Hematopoietic multipotent progenitor cell treated with erythropoietin and hydrocortisone succinate and interleukin-3 and kit ligand, for 4 days (in vitro differentiated cells): ENCODE measurements at places on chromosomes 13 and 19.

- no peak for DNase-seq
Measured at GRCh38 chr19:1747285-1748114, 5.8 kb upstream of the ONECUT3 start.

GRCh38 chr19:13974073-13974472 is 21.8 kb downstream of the DCAF15 start:
- no peak for DNase-seq

DNA sequence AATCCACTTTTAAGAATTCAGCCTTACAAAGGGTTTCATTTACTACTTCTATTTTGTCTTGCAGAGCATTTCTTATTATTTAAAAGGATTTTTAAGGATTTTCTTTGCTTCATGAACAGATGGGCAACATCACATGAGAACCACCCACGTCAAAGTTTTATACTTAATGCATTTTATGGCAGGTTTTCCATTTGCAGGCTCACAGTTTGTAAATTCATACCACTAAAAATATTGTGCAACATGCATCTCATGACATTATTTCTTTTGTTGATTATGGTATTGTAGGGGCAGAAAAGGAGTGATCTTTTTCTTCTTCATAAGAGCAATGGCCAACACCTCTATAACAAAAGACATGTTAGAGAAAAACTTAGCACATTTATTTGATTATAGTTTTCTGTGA is 554.0 kb upstream of the SPRY2 start:
- DNase-seq = no peak

DNA sequence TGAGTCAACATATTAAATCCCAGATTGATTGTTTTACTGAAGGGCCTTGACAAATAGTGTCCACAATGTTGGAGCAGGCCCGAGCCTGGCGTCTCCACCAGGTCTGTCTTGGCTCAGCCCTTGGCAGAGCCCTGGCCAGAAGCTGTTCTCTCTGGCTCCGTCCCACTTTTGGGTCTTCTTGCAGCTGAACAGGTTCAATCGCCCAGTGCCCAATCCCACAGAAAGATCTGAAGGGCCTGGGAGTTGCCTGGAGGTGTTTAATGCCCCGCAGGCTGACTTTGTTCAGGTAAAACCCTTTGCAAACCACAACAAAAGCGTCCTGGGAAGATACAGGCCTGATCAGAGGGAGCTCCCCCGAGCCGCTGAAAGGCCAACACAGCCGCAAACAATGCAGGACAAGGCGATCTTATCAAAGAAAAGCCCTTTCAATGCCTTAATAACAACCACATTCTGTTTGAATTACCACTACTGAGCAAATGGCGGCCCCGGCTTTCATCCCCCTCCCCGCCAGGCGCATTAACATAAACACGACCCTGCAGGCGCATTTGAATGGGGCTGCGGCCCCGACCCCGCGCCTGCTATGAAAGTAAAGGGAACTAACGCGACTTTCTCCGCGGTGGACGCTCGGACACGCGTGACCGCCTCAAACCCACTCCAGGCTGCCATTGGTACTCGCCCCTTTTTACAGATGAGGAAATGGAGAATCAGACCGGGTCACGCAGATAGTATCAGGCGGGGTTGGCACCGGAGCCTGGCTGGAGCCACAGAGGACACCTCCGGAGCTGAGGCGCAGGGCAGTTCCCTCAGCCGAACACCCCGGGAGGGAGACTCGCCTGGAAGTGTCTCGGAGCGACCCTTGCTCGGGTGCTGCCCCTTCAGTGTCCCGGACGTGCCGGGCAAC is 3.1 kb downstream of the CDX2 start:
- no peak for DNase-seq

GRCh38 chr13:25752957-25753551 is 298.8 kb downstream of the SHISA2 start:
- peak; percentile 90 for DNase-seq

- no peak for DNase-seq
Measured at GRCh38 chr13:111359237-111359915, 38.9 kb downstream of the TEX29 start.

DNA sequence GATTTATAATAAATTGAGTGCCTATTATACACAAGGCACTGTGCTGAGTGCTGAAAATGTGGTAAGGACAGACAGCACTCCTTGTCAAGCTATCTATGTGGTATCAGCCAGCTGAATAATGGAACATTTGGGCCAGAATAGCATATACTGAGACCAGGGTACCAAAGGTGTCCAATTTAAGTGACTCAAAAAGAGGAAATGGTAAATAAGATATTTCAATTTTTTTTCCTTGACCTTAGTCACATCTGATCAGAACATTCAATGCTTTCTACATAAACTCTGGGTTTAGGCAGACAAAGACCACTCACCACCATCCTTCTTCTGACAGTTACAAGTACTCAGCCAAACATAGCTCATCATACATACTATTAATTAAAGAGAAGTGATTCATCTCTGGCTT is 43.2 kb downstream of the RCBTB2 start:
- DNase-seq = no peak

DNA sequence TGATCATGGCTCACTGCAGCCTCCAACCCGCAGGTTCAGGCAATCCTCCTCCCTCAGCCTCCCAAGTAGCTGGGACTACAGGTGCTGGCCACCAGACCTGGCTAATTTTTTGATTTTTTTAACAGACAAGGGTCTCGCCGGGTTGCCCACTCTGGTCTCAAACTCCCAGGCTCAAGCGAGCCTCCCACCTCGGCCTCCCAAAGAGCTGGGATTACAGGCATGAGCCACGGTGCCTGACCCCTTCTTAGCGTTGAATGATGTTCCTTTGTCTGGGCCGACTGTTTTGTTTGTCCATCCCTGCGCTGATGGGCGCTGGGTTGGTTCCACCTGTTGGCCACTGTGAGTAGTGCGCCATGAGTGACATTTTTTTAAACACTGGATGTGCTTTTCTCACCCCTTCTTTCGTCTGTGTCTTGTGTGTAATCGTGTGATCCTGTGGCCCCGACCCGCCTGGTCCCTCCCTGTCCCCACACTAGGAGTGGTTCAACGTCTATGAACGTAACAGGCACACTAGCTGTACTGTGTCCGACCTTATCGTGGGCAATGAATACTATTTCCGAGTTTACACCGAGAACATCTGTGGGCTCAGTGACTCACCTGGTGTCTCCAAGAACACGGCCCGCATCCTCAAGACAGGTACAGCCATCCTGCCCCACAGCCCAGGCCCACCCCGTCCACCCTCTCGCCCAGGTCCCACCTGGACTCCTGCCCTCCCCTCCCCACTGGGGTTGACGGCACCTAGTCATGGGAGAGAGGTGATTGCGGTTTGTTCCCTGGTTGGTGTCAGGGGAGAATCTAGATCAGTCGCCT is 15.0 kb upstream of the EMC10 start:
- peak; percentile 84 for DNase-seq

GRCh38 chr13:26821672-26822071 is 61.1 kb upstream of the GPR12 start:
- peak; percentile 68 for DNase-seq

DNA sequence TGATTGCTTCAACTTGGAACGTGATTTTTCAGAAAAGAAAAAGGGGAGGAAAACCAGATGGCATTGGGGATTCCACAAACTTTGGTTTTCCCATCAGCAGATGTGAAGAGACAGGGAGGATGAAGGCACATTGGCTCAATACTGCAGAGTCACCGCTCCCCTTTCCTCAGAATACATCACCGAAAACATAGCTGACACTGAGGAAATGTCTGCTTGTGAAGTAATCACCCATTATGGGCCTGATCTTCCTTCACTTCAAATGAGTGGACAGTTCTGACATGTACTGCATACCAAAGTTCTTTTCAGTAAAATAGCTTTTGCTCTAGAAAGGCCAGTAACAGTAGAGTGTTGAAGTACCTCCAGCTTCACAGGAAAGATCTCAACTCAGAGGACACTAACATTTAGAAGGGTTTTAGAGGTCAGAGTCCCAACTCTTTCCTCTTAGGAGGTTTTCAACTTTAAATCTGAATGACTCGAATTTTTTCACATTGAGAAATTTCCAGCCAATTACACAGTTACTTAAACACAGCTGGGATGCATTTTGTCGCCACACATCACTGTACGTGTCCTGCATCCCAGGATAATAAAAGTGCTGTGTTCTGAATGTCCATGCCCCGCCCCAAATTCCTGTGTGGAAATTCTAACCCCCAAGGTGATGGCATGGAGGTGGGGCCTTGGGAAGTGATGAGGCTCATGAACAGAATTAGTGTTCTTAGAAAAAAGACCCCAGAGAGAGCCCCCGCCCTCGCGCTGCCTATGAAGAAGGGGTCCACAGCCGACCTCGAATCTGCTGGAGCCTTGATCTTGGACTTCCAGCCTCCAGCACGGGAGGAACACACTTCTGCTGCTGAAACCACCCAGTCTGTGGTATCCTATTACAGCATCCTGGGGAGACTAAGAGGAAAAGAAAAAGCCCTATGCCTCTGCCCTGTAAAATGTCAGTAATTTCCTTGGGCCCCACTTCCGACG is 77.7 kb downstream of the COL4A1 start:
- no peak for DNase-seq

DNA sequence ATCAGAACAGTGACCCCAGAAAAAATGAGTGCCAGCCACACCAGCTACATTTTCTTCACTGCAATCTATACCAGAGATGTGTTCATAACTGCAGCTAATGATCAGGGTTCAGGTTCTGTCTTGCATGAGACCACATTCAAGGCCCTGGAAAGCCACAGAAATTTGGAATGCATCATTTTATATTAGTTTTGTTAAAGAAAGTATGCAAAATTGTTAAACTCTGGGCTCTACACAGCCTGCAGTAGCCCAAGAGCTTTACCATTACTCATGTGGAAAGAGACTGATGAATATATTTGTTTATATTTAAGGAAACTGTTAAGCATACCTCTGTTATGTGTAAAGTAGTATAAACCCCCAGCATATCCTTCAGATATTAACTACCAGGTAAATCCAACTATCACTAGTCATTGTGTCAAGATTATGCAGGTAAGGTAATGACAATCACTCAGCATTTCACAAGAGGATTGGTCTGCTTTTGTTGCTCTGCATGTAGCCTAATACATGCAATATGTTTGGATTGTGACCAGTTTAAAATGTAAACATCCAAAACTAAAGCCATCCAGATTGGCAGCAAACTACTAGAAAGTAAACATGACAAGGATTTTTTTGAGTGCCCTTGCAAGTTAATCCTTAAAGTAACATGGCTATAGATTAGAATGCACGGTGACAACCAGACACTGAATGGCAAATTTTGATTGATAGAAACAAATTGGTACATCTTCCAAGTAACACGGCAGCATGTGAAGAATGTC is 429.1 kb upstream of the ARGLU1 start:
- no peak for DNase-seq

GRCh38 chr19:7619671-7620441 is 9.5 kb downstream of the XAB2 start:
- no peak for DNase-seq

- no peak for DNase-seq
Measured at GRCh38 chr13:75186379-75186778, 295.6 kb downstream of the TBC1D4 start.

DNA sequence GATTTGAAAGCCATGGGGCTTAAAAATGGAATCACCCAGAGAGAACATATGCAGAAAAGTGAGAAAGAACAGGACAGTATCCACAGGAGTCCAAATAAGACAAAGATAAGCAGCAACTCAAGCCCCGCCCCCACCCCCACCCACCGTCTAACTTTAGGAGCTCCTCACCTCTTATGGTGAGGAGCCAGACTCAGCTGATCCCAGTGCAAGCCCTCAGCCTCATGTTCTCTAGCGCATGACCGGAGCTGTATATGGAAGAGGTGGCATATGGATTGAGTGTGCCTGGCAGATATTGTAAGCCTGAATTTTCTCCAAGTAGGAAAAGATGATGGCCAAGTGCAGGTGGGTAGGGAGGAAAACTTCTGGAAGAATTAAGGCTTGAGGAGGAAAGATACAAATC is 36.4 kb upstream of the DCT start:
- DNase-seq = no peak

GRCh38 chr13:111872475-111873150 is 194.3 kb upstream of the SOX1 start:
- no peak for DNase-seq

DNA sequence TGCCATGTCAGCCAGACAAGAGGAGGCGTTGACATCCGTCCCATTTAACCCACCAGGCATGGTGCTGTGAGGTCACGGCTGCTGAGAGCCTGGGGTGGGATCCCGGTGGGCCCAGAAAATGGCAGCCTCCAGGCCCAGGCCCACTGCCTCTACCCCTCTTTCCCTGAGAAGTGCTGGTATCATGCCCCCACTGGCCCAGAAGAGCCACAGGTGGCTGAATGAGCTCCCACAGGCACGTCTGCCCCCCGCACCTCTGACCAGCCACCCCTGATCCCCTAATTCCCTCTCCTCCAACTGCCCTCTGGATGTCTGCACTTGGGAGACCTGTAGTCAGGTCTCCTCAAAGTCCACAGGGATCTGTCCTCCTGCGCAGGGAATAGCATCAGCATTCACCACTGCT is 37.3 kb upstream of the KCTD15 start:
- no peak for DNase-seq

DNA sequence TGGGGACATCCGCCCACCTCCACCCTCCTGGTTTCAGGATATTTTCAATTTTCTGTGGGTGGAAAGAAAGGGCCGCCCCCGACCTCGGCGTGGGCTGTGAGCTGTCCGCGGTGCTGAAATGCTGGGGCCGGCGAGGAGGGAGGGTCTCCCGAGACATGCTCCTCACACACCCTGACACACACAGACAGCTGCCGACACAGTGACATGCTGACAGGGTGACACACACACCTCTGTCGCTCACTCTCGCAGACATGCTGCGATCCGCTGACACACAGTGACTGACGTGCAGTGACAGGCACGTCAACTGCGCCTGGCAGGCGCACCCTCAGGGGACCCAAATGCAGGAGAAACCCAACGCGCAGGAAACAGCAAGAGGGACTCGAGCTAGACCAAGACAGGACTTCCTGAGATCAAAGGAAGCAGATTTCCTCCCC is 25.1 kb upstream of the MEIS3 start:
- peak; percentile 32 for DNase-seq

- DNase-seq = no peak
Measured at GRCh38 chr13:111283457-111283856, 37.0 kb upstream of the TEX29 start.

DNA sequence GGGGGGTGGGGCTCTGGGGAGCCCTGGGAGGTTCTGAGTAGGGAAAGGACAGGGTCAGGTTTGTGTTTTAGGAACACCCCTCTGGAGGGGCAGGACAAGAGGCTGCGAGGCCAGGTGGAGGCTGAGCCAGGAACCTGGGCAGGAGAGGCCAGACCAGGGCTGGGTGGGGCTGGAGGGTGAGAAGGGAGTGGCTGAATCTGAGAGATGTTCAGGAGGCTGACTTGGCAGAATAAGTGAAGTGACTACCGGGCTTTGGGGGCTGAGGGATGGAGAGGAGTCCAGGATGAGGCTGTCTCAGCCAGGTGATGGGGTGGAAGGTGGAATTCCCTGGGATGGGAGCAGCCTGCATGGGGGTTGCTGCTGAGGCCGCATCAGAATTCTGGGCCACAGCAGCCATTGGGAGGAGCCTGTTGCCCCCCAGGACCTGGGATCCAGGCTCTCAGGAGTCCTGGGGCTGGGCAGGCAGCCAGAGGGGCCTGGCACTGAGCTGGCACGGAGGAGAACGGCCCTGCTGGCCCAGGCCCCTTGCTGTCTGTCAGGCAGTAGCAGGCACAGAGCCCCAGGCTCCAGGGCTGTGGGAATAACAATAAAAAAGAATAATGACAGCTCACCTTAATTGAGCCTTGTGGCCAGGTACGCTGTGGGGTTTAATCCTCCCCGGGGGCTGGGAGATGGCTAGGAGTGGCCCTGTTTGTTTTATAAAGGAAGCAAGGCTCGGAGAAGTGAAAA is 3.3 kb downstream of the PPP5C start:
- peak; percentile 42 for DNase-seq
